AML-193 (cell line): ENCODE measurements at places on chromosomes 5 and 9.

GRCh38 chr9:81499021-81499454 is 190.3 kb downstream of the TLE1 start:
- DNase-seq = no peak

- DNase-seq = no peak
Observed at GRCh38 chr9:137273611-137274320, 3.8 kb upstream of the TOR4A start.

GRCh38 chr5:143882520-143882919 is 70.6 kb downstream of the HMHB1 start:
- no peak for DNase-seq

DNA sequence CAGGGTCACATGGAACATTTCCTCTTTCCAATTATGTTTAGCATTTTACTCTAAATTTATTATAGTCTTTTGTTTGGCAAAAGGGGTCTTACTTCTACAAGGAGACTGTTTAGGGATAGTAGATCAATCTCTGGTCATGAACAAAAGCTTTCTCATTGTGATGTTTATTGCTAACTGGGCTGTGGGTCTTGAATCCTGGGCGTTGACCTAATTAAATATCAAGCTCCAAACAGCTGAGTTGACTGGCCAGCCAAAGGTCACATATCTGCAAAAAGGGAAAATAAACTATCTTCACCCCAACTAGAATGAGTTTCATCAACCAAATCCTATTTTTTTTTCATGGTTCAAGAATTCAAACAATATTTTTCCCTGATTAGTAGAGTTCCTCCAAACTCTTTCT is 245.4 kb upstream of the TUT7 start:
- DNase-seq = no peak

GRCh38 chr5:39062104-39062503 is 12.1 kb downstream of the RICTOR start:
- no peak for DNase-seq

DNA sequence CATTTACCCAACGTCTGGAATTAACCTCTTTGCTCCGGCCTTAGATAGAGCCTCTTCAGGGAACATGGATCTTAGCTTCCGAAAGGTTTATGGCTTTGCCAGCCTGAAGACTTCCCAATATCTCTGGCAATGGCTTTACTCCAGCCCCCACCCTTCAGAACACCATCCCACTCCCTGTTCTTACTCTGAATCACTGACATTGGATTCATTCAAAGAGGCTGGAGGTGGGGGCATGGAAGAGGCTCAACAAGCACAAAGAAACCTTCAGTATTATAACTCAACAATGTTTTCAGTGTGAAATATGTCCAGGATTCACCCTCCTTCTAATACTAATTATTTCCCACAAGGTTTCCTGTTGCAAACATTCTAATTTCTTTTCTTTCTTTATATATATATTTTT is 91.5 kb downstream of the ASTN2 start:
- DNase-seq = no peak

DNA sequence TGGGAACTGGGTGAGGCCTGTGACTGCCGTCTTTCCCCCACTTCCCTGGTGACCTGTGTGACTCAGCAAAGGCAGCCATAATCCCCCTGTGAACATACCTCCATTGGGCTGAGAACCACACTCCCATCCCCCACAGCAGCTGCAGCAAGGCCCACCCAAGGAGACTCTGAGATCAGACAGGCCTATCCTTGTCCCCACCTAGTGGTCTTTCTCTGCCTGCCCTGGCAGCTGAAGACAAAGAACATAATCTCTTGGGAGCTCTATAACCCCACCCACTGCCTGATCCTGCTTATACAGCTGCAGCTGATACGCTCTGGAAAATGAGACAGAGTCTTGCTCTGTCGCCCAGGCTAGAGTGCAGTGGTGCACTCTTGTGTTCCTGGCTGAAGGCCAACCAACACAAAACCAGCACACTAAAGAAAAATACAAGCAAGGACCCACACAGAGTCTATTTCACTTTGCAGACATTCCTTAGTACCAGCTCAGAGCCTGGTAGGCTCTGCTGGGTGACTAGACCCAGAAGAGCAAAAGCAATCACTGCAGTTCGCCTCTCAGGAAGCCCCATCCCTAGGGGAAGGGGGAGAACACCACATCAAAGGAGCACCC is 106.7 kb downstream of the MCTP1 start:
- no peak for DNase-seq

GRCh38 chr5:127369796-127370195 is 79.2 kb downstream of the MEGF10 start:
- no peak for DNase-seq

GRCh38 chr5:15647251-15647650 is 147.3 kb downstream of the FBXL7 start:
- DNase-seq = no peak

GRCh38 chr5:61625681-61626621 is 293.9 kb downstream of the ZSWIM6 start:
- no peak for DNase-seq

DNA sequence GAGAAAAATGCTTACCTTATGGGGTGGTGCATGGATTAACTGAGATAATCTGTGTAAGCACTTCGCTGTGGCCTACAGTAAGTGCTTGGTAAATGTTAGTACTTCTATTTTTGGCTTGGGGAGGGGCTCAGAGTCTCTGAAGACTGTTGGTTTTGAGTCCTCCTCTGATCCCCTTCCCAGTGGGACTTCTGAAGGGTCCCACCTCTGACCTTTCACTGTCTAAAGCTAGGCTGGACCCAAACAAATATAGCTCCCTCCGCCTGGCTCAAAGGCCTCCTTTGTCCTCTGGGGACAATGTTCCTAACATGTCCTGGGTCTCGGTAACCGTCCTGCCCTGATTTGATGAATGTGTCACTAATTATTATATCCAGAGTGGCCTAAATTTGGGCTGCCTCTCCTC is 34.8 kb downstream of the CAMK2A start:
- no peak for DNase-seq

DNA sequence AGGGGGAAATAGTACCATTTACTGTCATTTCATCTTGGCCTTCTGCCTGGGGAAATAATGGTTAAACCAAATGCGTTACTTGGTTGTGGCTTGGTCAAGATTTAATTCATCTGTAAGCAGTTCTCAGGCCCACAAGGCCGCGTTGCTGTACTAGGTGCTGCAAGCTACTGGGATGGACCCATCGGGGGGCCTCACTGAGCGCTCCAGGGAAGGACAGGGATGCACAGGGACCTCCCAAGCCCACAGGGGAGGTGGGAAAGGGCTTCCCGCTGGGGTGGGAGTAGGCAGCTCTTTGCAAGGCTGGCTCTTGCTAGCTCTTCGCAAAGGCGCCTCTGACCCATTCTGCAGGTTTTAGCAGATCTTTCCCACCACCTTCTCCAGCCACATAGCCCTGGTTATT is 8.0 kb downstream of the GFPT2 start:
- DNase-seq = no peak

DNA sequence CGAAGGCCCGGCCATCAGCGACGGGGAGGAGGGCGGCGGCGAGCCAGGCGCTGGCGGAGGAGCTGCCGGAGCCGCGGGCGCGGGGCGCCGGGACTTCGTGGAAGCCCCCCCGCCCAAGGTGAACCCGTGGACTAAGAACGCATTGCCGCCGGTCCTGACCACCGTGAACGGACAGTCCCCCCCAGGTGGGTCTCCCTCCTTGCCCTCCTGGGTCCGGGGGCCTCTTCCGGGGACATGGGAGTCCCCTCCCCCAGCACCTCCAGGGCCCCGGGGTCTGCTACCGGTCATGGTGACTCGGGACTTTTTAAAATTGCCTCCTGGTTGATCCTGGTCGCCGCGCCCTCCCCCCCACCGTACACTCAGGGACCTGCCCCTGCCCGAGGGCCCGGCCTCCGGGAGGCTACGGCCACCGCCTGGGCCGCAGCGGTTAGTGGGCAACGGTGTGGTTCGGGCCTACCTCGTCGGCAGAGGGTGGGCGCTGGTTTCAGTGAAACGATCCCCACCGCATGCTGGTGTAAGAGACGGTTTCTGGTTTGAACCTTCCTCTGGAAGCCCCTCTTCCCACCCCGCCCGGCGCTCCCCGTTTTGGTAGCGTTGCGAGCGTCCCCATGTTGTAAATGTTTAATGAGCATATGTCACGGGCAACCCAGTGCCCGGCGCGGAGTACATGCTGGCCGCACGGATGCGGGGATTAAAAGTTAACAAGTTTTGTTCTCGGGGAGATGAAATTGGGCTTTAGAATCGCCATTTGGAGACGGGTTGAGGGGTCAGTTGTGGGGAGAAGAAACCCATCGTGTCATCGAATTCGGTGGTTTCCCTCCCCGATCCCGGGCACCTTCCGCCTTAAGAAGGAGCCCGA is 1.1 kb downstream of the LARP1 start:
- DNase-seq = no peak

DNA sequence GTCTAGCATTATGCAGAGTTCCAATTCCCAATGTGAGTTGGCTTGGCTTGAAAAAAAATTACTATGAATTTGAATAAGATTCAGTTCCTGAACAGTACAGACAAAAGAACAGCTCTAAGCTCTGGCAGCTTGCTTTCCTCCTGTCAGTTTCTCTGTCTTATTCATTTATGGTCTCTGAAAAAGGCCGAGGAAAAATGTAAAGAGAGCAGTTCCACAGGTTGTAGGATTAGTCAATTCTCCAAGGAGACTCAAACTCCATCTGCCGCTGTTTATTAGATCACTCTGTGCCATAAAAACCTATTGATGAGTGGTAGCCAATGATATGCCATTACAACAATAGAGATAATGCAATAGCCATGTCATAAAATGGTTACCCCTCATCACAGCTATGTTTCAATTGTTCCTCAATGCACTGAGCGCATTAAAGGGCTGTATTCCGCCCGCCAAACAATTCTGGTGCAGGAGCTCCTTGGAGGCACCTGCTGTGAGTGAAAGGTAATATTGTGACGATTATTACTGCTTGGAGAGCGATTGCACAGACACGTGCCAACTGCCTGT is 188.2 kb downstream of the ARRDC3 start:
- DNase-seq = no peak

GRCh38 chr5:34587355-34588241 is 68.5 kb upstream of the RAI14 start:
- DNase-seq = no peak

DNA sequence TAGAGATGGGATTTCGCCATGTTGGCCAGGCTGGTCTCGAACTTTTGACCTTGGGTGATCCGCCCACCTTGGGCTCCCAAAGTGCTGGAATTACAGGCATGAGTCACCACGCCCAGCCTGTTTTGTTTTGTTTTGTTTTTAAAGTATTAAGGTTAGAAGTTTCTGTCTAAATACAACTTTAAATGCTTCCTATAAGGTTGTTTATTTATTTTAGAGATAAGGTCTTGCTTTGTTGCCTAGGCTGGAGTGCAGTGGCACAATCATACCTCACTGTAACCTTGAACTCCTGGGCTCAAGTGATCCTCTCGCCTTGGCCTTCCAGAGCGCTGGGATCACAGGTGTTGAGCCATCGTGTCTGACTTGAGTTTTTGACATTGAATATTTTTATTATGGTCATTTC is 11.4 kb downstream of the MRRF start:
- DNase-seq = no peak

- DNase-seq = no peak
Observed at GRCh38 chr9:91143642-91144041, 218.1 kb downstream of the AUH start.

- DNase-seq = no peak
Observed at GRCh38 chr5:157892974-157893373, 34.0 kb upstream of the CLINT1 start.

DNA sequence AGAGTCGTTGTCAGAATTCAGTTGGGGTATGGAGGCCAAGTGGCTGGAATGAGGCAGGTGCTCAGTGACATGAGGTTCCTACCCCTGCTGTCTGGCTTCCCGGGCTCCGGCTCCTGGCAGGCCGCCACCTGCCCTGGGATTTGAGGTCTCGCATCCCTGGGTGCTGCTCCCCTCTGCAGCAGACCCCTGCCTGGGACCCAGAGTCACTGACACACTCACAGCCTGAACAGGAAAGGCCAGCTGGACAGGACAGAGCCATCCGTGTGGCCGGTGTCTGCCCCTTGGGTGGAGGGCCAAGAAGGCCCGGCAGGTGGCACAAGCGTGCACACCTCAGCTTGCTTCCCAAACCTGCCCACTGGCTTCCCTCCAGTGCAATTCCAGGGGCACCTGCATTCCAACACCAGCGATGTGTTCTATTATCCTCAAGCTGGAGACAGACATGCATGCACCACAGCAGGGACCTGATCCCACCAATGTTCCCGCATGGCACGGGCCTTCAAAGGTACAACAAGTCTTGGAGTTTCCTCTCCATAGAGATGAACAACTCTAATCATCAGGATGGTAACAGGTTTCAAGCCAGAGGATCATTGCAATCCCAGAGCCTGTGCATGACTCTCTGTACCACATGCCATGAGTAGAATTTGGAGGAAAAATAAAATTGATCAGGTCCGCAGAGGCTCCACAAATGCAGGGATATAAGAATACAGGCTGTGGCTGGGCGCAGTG is 45.6 kb upstream of the RNF130 start:
- DNase-seq = no peak

GRCh38 chr5:135735831-135736230 is 98.6 kb upstream of the SLC25A48 start:
- DNase-seq = no peak

DNA sequence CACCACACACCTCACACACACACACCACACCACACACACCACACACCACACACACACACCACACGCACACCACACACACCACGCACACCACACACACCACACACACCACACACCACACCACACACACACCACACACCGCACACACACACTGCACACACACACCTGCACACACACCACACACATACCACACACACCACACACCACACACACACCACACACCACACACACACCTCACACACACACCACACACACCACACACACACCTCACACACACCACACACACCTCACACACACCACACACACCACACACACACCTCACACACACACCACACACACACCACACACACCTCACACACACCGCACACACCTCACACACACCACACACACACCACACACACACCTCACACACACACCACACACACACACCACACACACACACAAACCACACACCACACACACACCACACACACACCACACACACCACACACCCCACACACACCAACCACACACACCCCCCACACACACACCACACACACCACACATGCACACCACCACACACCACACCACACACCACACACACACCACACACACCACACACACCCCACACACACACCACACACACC is 73.7 kb downstream of the ARHGEF37 start:
- no peak for DNase-seq

DNA sequence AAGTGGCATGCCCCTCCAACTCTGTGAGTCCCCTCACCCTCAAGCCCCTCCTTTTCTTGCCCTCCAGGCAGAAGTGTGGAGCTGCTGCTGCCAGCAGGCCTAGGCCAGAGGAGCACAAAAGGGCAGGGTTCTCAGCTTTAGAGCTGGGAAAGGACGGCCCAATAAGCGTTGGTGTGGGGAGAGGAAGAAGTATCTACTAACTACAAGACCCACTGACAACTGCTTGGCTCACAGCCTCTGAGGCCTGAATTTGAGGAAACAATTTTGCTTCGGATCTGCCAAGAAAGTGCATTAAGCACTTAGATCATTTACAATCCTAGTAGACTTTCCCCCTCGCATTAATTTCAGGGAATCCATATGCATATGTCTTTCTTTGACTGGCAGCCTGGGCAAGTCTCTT is 179.4 kb downstream of the SNX18 start:
- no peak for DNase-seq
